ENCODE measurements at places on chromosomes 3 and 15. TPM values are rescaled to one million over a fixed set of nuclear protein-coding genes. Genes with fewer than 3 reads are reported as not detected.

Gene OR5K2
- not detected for total RNA-seq

DNA sequence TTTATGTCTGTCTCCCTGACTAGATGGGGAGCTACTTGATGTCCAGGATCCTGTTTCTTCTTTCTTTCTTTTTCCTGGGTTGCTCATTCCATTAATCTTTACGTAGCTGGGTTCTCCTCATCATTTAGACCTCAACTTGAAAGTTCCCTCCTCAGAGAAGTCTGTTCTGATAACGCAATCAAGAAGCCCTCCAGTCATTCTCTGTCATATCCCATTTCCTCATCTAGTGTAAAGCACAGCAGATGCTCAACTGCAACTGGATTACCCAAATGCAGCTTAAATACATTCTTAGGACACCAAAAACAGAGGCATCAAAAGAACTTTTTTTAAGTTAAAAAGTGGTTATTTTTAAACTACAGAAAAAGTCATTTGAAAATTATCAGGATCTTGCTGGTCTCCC lies 51.7 kb upstream of the ST3GAL6 start:
- no peak for DNase-seq

Gene MORC1
- not detected for total RNA-seq

- no peak for DNase-seq
Measured at GRCh38 chr3:195885036-195885891, 23.1 kb downstream of the TNK2 start.

Gene TRIM42
- total RNA-seq = not detected
